ENCODE measurements at places on chromosomes 12 and 14.

- DNase-seq: no peak
Measured at GRCh38 chr12:80352474-80352873, 91.6 kb upstream of the PTPRQ start.

DNA sequence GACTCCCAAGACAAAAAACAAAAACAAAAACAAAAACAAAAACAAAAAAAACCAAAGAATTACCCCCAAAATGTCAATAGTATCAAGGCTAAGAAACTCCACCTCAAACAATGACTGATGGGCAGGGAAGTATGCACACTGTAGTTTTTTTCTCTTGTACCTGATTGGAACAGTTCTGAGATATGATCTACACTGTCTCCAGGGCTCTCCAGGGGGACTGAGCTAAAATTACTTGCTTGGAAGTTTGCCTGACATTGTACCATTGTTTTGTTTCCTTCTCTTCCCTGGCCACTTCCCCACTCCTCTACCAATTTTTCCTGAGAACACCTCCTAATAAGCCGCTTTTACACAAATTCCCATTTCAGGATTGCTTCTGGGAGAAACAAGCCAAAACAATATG is 22.3 kb upstream of the CATSPERB start:
- DNase-seq: no peak

GRCh38 chr14:92308716-92309115 is 14.2 kb upstream of the SLC24A4 start:
- no peak for DNase-seq

- DNase-seq: peak; percentile 39
Measured at GRCh38 chr12:124554429-124555029, 12.9 kb downstream of the NCOR2 start.

Measured in GF-D8 (cell line).